ENCODE measurements at places on chromosomes 3 and 15. TPM values are rescaled to one million over a fixed set of nuclear protein-coding genes. Genes with fewer than 3 reads are reported as not detected.

The EXOSC7 gene
- 31.5 TPM for total RNA-seq

The SCAANT1 gene
- total RNA-seq: not detected

The ZMYND10 gene
- total RNA-seq: 0.65 TPM

The SKOR1 gene
- 0.49 TPM for total RNA-seq

The P3H2 gene
- total RNA-seq: 11.0 TPM

The DIS3L gene
- total RNA-seq: 39.6 TPM

The GPR149 gene
- total RNA-seq: not detected

The SUCNR1 gene
- total RNA-seq: not detected

The TRH gene
- total RNA-seq: not detected

The CCRL2 gene
- total RNA-seq: 0.12 TPM

The CERS3 gene
- total RNA-seq: 0.36 TPM

The INSYN1 gene
- 6.1 TPM for total RNA-seq

The SRGAP3 gene
- total RNA-seq: 2.2 TPM

The THUMPD3 gene
- total RNA-seq: 35.7 TPM

The GOLGA8H gene
- total RNA-seq: 0.65 TPM

The EPHA3 gene
- 0.65 TPM for total RNA-seq

The THSD4 gene
- total RNA-seq: 52.7 TPM

The GOLGA8S gene
- total RNA-seq: not detected

The COX5A gene
- total RNA-seq: 15.7 TPM

The ANKUB1 gene
- total RNA-seq: 0.16 TPM

The CCDC54 gene
- not detected for total RNA-seq
